AG10803 (cell line): ENCODE measurements at places on chromosomes 5 and 9.

GRCh38 chr5:176542596-176543427 lies 5.6 kb upstream of the RNF44 start:
- DNase-seq = no peak

- no peak for DNase-seq
These were observed 41.3 kb downstream of the CAST start for GRCh38 chr5:96703384-96703920.

DNA sequence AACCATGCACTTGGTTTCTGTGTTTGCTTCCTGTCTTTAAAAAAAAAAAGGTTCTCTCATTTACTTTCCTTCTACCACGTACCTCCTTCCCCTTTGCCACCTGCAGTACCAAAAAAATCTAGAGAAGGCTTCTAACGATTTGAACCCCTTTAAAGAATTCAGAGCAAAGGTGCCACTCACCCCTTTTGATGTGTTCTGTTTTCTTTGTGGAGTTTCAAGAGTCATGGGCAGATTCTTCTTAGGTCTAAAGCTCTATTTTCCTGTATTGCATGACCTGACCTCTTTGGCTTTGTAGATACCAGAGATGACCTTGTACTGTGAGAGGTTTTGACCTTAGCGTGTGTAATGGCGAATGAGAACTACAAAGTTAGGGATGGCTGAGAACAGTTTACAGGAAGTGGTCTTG lies 29.0 kb downstream of the TXNDC8 start:
- no peak for DNase-seq

GRCh38 chr9:91771027-91771426 lies 179.0 kb downstream of the ROR2 start:
- DNase-seq = peak; percentile 95

GRCh38 chr5:42059291-42059690 lies 134.2 kb downstream of the FBXO4 start:
- no peak for DNase-seq

DNA sequence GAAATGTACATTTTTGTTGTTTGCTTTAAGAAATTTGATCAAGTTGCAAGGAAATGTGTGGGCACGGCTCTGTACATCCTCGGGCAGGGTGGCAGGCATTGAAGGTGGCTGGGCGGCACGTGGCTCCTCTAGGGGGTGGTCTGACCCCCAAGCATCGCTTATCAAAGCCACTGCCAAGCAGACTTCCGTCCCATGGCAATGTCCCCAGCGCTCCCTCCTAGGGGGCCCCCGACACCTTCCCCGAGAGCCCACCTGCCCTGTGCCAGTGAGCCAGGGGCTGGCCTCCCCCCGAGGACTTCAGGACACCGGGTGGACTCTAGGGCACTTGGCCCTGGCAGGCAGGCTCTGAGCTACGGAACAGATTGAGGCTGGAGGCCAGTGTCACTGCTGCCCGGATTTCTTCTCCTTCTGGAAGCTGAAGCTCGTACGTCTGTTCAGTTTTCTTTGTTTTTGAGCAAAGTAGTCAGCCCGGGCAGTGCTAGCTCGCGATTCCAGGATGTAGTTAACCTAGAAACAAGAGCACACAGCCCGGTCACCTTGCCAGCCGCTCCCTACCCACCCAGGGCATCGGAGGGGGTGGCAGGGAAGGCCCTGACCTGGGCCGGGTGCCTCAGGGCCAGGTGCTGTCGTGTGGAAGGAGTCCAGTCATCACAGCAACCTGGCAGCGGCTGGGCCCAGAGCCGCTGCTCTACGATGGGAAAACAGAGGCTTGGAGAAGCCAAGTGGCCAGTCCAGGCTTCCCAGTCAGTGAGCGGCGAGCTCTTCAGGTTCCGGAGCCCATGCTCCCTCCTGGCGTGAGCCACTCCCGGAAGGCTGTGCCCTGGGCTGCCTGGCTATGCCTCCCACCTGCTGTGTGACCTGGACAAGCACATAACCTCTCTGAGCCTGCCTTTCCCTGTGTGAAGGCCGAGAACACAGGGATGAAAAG lies 177.1 kb downstream of the GAPVD1 start:
- no peak for DNase-seq

GRCh38 chr5:112614986-112615385 lies 122.7 kb upstream of the APC start:
- no peak for DNase-seq

DNA sequence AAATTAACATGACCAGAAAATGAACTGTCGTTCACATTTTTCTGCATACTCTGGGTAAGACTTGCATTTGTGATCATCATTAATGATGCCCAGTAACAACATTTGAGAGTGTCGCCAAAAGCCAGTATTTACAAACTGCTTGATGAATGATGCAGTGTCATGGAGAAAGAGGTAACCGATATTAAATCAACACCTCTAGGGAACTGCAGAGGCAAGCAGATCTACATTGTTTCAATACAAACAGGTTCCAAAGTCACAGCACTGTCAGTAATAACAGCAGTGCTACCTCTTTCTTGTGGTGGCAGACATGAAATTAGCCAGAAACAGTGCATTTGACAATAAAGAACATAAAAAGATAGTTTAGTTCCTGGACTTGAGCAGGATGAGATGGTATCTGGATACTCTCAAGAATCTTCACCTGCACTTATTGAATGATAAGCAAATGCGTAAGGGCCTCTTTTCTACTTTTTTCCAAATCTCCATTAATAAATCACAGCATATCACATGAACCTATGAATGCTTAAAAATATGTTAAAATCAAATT lies 456.6 kb downstream of the ARHGEF28 start:
- DNase-seq = no peak

DNA sequence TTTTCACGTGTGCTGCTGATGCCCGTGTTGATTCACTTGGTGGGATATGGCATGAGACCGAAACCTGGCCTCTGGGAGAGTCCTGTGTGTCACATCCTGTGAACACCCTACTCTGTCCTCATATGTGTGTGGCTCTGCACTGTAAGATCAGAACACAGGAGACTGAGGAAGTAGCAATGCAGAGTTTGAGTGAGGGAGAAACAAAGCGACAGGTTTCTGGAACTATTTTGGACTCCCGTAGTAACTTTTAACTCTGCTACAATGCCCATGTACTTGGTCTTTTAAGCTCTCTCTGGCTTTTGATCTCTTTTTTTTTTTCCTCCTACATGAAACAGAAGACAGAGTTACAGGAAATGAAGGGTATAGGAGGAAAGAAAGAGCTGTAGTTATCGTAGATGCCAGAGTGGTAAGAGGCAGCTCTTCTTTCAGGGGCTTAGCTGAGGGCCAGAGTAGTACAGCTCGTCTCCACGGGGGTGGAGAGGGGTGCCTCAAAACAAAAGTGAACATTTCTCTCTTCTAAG lies 26.6 kb downstream of the GRAMD2B start:
- peak; percentile 65 for DNase-seq

GRCh38 chr5:27532305-27532704 lies 493.9 kb upstream of the CDH9 start:
- no peak for DNase-seq

DNA sequence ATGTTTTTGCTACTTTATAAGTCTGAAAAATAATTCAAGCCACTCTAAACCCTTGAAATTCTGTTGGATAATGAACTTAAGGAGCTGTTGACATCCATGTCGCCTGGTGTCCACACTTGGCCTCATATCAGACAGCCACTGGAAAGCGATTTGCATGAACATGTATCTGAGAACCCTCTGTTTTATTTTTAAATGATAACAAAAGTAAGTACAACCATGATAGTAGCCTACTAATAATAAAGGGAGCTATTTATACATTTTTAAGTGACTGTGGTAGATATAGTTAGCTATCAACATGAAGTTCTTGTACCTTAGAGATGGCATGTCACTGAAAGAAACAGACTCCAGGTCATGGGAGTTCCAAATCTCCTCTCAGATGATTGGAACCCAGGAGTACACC lies 53.3 kb downstream of the PLCXD3 start:
- no peak for DNase-seq

DNA sequence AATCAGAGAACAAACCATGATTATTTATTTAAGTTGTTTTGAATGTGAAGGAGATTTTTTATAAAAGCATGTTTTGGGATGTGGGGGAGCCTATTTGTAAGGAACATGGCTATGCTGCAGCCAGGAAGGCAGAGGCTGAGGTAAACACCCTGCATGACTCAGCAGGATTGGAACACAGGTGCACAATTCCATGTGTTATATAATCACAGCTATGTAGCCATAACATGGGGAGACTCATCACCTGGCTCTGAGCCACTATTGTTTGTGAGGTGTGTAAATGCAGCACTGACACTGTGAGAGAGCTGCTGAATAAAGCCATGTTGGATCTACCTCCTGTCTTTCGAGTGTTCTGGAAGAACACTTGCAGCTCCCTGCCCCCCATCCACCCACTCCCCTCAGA lies 1009.8 kb downstream of the DNAH5 start:
- DNase-seq = no peak

- peak; percentile 11 for DNase-seq
These were observed 125.4 kb upstream of the PTCH1 start for GRCh38 chr9:95642189-95642588.

- DNase-seq = peak; percentile 12
These were observed 82.5 kb upstream of the ZBTB43 start for GRCh38 chr9:126722252-126722921.

DNA sequence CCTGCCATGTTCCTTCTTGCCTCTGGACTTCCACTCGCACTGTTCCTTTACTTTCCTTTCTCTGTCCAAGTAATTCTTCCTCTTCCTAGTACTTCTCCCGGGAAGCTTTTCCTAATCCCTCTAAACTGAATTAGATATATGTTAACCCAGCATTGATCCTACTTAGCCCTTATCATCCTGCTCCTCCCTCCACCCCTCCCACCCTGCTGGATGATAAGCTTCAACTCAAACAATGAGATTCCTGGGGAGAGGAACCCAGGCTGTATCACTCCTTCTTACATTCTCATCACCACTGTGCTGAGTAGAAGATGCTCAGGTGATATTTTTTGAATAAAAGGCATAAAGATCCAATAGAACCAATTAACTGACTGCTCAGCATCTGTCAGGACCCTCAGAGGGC lies 45.7 kb downstream of the CDK5RAP2 start:
- no peak for DNase-seq

GRCh38 chr5:143261748-143262392 lies 141.6 kb downstream of the NR3C1 start:
- DNase-seq = peak; percentile 62

DNA sequence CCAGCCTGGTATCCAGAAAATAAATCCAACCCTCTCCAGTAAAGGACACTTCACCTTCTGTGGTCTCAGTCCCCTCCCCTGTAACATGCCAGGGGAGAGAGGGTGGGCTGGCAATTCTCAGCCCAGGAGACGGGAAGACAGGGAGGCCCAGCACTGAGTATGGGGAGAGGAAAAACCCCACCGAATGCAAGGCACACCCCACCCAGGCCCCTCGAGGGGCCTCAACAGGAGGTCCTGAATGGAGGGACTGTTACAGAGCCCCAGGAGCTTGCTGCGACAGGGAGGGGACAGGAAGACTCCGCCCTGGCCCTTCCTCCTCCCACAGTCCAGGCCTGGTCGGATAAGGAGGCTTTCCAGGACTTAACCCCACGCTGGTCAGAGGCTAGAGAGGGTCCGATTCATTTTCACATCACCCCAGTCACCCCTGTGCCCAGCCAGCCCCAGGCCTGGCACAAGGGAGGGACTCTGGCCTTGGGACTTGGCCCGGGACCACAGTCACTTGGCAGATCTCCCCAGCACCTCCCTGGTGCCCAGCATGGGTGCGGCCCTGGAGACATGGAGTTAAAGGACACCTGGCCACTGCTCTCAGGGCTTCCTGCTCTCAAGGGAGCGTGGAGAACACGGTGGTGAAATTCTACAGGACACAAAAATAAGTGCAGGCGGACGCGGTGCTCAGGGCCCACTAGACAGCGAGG lies 44.9 kb upstream of the STXBP1 start:
- DNase-seq = peak; percentile 59

- DNase-seq = peak; percentile 13
These were observed 169.4 kb upstream of the TMEM161B start for GRCh38 chr5:88438006-88438405.

DNA sequence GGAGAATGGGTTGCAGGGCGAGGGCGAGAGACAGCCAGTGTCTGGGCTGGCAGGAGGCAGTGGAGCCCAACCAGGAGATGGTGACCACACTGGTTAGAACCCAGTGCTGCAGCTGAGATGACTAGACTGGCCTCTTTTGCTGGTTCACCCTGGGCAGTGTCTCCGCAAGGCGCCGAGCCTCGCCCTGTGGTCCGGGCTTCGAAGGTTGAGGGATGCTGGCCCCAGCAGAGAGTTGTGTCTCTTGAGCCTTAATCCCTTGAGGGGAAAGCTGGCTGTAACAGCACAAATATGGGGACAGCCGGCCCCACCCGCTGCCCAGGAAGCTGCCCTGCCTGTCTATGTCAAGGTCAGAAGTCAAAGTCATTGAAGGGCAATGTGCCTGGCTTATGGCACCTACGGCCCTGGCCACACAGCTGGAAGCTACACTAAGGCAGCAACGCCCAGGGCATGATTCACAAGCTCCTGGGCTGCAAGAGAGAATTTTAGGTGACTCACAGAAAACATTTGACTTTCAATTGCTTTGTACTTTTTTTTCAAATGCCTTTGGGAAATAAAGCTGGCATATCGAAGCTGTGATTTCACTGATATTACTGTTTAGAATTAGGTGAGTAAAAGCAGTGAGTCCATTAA lies 33.3 kb downstream of the NKX2-5 start:
- DNase-seq = peak; percentile 72

GRCh38 chr5:128498844-128499455 lies 39.1 kb downstream of the FBN2 start:
- DNase-seq = peak; percentile 60

GRCh38 chr9:86350006-86350760 lies 4.0 kb downstream of the TUT7 start:
- DNase-seq = no peak

- DNase-seq = no peak
These were observed 261.8 kb upstream of the RFX3 start for GRCh38 chr9:3787628-3788027.

DNA sequence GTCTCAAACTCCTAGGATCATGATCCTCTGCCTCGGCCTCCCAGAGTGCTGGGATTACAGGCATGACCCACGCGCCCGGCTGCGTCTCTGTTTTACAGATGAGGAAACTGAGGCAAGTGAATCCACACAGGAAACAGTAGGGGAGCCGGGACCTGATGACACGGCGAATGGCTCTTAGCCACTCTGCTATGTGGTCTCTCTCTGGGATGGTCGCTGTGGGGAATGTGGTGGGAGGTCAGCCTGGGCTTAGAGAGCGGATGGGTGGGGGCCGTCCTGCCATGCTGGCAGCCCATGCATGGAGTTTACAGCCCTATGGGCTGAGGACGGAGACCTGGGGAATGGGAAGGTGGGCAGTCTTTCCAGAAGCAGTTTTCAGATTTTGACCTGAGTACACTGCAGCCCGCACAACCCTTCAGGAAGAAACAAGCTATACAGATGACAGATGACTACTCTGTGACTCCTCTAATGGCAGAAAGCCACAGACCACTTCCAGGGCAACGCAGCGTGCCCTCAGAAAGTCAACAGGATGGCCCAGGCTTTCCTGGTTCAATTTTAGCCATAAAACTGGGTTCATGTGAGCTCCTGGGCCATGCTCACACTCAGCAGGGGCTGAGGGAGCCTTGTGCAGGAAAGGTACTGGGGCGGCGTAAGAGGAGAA lies 136.1 kb upstream of the RAPGEF1 start:
- DNase-seq = peak; percentile 30
